ENCODE measurements at places on chromosomes 16 and 17.
A peak's percentile ranks its signal among the peaks of the same experiment; 100 is the strongest.

DNA sequence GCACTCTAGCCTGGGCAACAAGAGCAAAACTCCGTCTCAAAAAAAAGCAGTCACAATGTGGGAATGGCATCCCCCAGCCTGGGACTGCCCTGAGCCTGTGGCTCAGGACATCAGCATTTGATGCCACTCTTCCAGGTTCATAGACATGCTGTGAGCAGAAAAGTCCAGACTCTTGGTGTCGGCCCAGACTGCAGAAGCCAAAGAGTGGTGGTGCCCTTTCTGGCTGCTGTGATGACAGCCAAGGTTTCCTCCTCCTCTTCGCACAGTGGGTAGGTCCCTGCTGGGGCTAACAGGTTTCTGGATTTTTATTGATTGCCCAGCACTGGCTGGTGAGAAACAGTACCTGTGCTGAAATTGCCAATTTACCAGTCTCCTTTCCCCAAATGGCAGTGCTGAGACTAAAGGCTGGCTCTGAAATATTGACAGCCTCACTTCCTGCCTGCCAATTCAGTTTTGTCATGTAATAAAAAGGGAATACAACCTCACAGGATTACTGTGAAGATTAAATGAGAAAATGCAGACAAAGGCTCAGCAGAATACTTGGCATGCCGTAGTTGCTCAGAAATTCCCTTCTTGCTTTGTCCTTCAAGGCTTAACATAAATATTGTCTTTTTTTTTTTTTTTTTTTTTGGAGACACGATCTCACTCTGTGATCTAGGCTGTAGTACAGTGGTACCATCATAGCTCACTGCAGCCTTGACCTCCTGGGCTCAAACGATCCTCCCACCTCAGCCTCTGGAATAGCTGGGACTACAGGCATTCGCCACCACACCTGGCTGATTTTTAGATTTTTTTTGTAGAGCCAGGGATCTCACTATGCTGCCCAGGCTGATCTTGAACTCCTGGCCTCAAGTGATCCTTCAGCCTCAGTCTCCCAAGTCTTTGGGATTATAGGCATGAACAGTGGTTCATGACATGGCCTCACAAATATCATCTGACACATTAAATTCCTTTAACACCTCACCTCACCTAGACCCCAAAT lies 15.5 kb upstream of the UBE2G1 start:
- DNase-seq, result no peak

DNA sequence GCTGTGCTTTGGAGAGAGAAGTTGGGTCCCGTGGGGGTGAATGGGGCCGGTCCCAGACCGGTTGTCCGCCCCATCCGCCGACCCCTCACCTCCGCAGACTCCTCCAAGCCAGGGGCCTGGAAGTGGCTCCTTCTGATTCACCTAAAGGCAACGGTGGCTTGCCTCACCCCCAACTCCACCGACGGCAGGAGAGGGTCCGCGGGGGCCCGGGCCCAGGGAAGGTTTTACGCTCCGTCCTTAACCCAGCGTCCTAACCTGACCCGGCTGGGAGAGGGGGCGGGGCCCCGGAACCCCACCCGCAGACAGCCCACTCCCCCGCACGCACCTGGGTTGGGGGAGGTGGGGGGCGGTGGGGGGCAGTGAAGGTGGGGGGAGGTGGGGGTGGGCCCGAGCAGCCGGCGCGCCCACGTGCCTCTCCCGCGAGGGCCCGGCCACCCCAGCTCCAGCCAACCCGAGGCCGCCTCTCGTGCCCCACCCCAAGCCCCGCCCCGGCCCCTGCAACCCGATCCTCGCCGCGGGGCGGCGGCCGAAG lies 12.7 kb upstream of the CD300A start:
- no peak for DNase-seq

DNA sequence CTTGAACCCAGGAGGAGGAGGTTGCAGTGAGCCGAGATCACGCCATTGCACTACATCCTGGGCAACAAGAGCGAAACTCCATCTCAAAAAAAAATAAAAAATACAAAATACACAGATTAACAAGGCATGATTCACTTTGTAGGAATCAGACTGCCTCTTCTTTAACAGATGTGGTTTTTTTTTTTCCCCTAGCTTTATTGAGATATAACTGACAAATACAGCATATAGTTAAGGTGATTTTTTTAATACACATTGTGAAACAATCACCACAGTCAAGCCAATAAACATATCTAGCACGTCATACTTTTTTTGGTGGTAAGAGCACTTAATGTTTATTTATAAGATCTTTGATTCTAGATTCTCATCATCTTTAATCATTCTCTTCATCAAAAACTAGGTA lies 87.8 kb downstream of the SPAG9 start:
- no peak for DNase-seq

DNA sequence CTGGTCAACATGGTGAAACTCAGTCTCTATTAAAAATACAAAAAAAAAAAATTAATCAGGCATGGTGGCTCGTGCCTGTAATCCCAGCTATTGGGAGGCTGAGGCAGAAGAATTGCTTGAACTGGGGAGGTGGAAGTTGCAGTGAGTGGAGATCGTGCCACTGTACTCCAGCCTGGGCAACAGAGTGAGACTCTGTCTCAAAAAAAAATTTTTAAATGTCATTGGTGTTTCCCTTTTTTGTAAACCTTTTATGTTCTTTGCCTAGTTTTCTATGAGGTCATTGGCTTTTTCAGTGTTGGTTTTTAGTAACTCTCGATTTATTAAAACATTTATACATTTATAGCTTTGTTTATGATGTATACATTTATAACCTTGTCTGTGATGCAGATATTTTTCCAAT lies 18.2 kb downstream of the NLRC5 start:
- DNase-seq, result no peak

- DNase-seq, result no peak
Measured at GRCh38 chr16:85424260-85425073, 188.7 kb upstream of the GSE1 start.

DNA sequence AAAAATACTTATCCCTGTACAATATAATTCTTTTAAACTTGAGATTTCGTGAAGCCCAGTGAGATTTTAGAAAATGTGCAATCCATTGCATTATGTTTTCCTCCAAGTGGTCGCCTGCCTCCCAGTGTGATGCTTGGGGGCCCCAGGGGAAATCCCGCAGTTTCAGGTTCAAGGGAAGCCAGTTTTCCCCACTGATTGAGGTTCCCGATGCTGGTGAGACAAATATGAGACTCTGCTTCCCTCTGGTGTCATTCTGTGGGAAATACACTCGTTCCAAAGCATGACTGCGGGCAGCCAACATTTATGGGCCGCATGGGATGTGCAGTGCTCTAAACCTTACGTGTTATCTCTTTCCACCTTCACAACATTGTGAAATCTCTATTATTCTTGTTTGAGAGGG lies 200.8 kb downstream of the PRKCB start:
- no peak for DNase-seq

GRCh38 chr16:79139799-79140198 lies 460.7 kb downstream of the MAF start:
- DNase-seq, result no peak

GRCh38 chr16:78275420-78275819 lies 176.0 kb downstream of the WWOX start:
- DNase-seq, result no peak

DNA sequence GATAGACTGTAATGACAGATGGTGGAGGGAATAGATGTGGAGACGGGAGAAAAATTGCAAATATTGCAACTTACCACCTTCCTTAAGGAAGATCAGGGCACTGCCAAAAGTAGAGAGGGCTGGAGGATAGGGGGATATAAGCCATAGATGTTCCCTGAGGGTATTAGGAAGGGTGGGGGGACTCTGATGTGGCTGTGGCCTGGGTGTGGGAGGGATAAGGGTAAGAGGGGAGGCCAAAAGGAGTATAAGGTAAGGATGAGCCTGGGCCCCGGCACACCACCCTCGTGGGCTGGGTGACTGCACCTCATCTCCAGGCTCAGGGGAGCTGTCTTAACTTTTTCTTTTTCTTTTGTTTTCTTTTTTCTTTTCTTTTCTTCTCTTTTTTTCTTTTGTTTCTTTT lies 30.6 kb upstream of the BRD7 start:
- DNase-seq, result no peak

DNA sequence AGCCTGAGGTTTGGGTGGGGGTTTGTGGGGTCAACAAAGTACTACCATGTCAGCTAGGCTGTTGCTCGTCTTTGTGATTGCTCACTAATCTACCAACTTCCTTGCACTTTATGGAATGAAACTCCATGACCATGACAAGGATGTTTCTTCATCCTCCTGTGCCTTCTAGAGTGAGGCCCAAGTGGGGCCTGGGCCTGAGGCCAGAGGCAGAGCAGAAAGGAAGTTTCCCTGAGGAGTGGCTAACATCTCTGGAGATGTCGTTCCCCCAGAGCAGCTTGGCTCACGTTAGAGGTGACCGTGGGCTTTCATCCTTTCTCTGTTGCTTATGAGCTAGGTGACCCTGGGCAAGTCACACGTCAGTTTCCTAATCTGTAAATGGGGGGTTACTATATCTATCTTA lies 41.0 kb upstream of the IRX3 start:
- DNase-seq, result no peak

- DNase-seq, result no peak
Measured at GRCh38 chr16:1081734-1082265, 9.3 kb downstream of the SSTR5 start.

DNA sequence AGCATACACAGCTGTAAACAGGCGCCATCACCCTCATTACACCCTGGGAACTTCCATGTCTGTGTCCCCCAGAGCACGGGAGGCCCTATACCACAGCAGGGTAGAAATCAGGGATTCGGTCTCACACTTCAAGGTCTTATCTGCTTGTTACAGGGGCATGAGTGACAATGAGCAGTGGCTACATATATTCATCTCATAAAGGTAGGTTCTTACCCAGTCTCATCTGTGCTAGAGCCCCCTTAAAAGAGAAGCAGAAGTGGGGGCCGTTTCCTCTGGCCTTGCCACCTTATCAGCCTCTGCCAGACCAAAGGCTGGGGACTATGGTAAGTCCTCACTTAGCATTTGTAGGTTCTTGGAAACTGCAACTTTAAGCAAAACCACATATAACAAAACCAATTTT lies 46.5 kb downstream of the IRX5 start:
- no peak for DNase-seq

DNA sequence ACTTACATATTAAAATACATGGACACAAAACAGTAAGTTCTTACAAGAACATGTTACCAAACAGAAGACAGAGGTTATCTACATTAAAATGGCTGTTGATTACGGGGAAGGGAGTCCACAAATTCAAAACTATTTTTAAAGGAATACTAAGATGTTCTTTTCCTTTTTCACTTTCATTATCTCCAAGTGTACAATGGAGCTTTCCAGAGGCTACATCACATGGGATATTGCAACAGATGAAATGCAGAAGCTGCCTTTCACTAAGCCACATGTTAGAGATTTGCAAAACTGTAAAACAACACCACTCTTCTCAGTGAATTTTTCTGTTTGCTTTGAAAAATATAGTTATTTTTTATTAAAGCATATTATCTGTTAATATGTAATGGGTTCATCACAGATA lies 53.6 kb downstream of the XPO6 start:
- peak; percentile 37 for DNase-seq

GRCh38 chr16:77306075-77306474 lies 106.9 kb downstream of the SYCE1L start:
- no peak for DNase-seq

GRCh38 chr16:65598621-65599020 lies 476.8 kb upstream of the CDH11 start:
- no peak for DNase-seq

- DNase-seq, result no peak
Measured at GRCh38 chr17:56638591-56639051, 45.1 kb downstream of the NOG start.

DNA sequence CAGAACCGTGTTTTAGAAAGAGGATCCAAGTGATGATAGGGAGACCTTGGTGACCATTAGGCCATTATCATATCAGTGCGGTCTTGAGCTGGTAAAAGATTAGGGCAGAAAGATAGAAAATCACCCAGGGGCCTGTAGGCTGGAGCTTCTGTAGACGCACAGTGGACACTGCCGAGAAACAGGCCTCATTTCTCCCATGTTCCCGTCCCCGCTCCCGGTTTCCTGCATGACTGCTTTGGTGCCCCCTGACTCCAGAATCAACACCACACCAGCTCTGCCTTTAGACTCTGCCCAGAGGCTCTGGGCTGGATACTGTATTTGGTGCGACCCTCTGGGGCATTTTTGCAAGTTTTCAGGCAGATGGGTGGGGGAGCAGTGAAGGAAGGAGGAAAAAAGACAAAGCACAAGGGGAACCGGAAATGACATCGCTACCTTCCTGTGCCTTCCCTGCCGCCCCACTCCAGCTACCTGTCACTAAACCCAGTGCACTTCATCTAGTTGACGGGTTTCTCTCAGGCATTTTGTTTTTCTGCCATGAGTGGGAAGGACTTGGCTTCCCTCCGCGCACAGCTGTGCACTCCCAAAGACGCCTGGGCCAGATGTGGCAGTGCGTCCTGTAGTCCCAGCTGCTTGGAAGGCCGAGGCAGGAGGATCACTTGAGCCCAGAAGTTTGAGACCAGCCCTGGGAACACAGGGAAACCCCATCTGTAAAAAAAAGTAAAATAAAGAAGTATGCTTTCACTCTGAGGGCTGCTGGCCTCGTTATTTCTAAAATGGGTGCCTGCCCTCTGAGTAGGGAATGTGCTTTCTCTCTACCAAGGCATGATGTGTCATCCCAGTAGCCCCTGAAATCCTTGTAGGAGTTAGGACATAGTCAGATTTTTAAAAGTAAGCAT lies 214.1 kb downstream of the RPTOR start:
- no peak for DNase-seq

GRCh38 chr16:14309001-14309886 lies 238.1 kb downstream of the MRTFB start:
- DNase-seq, result no peak
